Amygdala (tissue), 56 donors: ENCODE measurements at places on chromosomes 11 and 22.

- DNase-seq = no peak
These were observed 22.3 kb downstream of the UPB1 start for GRCh38 chr22:24517446-24517845.

DNA sequence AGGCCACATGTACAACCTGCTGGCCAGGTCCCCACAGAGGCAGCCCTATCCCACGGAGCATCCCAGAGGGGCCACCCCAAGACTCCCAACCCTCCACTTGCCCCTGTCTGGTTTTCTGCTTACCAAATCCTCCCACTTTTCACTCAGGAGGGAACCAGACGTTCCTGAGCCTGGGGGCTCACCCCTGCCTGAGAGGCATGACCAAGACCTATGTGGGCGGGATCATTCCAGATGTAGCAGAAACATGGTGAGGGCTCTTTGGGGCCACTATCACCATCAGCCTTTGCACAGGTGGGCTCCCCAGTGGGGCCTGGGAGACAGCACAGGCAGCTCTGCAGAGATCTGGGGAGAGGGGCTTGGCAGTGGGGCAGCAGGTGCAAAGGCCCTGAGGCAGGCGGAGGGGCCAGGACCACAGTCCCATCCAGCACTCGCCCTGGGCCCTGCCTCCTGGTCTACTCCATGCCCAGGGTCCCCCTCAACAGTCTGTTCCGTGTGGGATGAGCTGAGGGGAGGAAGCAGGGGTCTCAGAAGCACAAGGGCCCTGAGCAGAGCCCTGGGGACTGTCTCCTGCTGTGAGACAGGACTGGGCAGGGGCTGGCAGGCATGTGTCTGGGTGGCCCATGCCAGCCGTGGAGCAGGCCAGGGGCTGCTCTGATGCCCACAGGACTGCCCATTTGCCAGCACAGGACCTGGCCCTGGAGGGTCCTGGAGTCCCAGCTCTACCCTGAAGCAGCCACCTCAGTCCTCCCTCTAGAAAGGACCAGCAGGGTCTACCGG is 9.4 kb downstream of the PIM3 start:
- DNase-seq = no peak

- DNase-seq = no peak
These were observed 848 bp downstream of the HEPN1 start for GRCh38 chr11:124919898-124920297.

DNA sequence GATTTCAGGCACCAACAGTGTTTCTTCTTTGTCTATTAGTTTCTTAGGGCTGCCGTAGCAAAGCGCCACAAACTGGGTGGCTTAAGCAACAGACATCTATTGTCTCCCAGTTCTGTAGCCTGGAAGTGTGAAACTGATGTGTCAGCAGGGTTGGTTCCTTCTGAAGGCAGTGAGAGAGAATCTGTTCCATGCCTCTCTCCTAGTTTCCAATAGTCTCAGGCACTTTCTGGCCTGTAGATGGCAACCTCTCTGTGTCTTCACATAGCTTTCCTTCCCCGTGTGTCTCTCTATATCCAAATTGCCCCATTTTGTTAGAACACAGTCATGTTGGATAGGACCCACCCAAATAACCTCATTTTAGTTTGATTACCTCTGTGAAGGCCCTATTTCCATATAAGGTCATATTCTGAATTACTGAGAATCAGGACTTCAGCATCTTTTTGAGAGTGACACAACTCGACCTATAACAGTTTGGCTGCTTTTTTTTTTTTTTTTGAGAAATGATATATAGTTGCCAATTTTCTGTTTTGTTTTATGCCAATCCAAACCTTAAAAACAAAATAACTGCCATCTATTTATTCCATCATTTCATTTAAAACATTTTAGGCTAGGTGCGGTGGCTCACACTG is 108.2 kb downstream of the SLC36A4 start:
- DNase-seq = no peak

DNA sequence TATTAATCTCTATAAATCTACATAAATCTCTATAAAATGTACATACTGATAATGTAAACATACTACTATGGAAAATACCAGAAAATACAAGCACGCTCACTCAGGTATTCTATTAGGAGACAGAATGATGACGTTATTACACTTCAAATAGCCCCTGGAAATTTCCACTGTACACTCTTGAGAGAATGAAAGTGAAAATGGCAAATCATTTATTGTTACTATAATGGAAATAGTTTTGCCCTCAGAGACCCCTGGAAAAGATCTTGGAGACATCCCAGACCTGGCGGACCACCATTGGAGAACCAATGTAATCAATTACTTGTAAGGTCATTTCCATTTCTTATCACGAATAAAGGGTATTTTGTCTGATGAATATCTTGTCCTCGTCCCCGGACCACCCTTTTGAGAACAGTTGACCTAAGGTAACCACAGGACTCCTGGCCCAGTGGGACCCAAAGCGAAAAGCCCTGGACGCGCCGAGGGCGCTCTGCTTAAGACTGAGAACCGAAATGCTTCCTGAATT is 509 bp upstream of the PRRG4 start:
- DNase-seq = no peak

DNA sequence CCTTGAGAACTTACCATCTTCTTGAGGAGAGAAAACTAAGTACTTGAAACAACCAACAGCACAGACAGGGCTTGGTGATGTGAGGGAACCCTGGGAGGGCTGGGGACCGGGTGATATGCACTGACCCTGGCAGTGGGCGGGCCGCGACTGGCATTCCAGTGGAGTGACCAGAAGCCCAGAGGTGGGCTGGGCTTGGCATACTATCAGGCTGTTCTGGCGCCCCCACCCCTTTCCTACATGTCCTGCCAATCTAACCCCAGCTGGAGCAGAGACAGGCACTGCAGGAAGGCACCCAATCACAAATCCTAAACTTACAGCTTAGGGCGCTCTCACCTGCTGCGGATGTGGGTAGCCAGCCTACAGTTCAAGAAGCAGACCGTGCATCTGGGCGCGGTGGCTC is 54.0 kb upstream of the GCAT start:
- DNase-seq = no peak

DNA sequence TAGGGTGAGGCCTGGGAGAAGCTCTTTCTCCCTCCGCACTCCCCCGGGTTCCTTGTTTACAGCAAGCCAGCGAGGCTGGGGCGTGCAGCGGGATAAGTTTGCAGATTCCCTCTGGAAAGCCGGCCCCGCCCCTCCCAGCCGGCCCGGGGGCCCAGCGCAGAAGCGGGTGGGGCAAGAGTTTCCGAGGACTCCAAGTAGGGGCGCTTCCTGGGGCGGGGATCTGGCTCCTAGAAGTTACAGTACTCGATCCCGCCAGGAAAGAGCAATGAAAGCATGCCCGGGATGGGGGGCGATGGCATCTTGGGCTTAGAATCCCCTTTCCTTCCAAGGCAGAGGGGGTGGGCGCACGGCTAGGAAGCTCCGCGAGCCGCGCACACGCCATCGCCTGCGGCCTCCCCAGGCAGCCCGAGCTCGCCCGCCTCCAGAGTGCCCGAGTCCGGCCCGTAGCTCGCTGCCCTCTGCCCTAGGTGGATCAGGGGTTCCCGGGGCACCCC is 385 bp downstream of the TST start:
- DNase-seq = peak; percentile 13

GRCh38 chr11:122422682-122423081 is 232.8 kb upstream of the UBASH3B start:
- DNase-seq = no peak

GRCh38 chr22:22507743-22508273 is 734 bp downstream of the ZNF280B start:
- DNase-seq = no peak

- DNase-seq = no peak
These were observed 15.4 kb downstream of the CARD10 start for GRCh38 chr22:37503850-37504249.

DNA sequence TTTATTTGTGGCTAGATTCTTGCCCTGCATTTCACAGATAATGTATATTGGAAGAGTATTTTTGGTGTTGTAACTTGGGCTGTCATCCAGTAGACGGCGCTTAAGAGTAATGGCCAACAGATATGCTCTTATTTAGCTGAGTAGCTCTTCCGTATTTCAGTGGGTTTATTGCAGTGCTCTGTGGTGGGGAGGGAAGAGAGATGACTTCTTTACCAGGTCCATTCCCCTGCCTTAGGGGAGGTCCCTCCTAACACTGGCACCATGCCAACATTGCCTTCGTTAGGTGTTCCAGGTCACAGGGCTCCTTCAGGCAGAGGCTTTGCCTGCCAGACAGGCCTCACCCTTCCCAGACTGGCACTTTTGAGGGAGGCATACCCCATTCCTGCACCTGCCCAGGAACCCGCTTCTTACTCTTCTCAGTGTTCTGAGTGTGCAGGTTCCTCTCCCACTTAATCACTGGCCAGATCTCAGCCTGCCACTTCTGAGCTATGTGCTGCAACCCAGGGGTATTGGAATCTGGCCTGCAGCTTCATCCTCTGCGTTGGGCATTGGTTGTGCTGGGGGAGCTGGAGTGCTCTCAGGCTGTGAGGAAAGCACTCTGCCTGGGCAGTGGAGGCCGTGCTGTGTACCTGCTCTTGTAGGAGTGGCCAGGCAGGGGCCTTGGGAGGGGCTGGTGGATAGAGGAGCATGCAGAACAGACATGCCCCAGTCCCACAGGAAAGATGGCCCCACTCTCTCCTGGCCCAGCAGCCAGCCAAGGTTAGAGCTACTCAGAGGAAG is 29.4 kb upstream of the SLN start:
- no peak for DNase-seq

- DNase-seq = no peak
These were observed at the start of gene OR51I2 for GRCh38 chr11:5449023-5449422. Gene OR51I2 (plus strand): TSS chr11:5449323. CDS start chr11:5453489, 4,166 bp downstream.

GRCh38 chr11:109946322-109946846 is 146.8 kb upstream of the ZC3H12C start:
- DNase-seq = peak; percentile 49

GRCh38 chr11:66981976-66982578 is 7.0 kb downstream of the C11orf86 start:
- DNase-seq = peak; percentile 8

GRCh38 chr22:41343717-41344116 is 38.0 kb upstream of the TEF start:
- DNase-seq = no peak

DNA sequence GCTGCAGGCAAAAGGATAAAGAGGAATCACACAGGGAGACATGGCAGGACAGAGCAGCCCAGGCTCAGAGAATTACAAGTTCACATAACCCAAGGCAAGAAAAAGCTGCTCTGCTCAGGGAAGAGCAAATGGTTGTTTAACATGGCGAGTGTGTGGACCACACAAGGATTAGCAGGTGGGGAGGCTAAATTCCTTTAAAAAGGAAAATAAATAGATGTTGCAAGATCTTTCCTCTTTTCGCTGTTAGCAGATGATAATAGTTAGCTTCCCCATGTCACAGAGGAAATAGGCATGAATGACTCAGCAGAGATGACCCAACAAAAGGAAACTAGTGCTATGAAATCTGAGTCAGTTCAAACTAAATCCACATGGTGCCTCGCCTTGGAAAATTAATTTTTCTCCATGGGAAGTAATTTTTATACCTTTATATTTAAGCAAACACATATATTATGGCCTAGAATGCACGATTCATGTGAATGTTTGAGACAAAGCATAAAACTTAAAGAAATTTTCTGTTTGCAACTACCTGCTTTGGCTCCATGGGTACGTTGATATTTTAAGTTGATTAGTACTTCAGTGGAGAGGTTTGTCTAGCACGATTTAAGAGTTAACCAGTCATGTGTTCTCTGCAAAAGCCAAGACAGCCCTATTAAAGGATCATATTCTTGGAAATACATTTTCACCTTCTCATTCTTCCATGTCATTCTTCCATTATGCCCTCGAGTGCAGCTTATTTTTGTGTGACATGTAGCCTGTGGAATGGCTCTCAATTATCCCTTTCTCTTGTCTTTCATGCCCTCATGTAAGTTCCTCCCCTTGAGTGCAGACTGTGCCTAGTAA is 38.5 kb upstream of the FJX1 start:
- no peak for DNase-seq

DNA sequence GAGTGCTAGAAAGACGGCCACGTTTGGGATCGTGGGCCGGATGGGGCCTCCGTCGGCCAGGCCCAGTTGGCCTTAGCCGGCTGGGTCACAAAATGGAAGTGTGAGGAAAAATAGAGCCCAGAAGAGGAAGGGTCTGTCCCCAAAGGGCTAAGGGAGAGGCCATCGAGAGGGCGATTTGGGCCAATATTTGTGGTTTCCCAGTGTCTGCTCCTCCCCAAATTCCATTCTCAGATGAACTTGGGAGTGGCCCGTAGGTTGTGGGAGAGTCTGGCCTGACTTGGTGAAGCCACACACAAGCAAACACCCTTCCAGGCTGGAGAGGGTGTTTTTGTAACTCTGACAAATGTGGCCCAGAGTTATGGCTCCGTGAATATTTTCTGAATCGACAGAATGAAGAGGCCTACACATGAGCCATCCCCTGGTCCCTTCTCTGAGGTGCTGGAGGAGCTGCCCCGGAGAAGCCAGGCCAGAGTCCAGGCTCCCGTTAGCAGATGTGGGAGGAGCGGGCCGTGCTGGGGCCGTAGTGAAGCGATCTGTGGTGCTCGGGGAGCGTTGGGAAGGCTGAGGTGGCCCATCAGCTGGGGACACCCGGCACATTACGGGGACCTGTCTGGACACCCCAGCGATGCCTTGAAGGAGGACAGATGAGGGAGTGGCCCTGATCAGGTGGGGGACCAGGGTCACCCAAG is 73.5 kb upstream of the PPARA start:
- DNase-seq = no peak

DNA sequence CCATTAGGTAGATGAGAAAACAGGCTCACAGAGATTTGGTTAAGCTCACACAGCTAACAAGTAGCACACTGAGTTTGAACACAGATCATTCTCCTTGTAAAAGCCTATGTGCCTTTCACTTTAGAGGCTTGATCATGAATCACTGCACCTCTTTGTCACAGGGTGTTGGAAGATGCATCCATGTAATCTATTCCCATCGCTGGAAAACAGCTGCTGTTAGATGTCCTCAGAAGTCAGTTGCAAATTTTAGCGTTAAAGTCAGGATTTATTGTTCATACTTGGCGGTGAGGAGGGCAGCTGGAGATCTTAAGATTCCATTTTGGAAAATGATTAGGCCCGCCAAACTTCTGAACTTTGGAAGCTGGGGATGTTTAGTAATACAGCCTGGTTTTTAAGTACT is 2.6 kb downstream of the CNTF start:
- no peak for DNase-seq

DNA sequence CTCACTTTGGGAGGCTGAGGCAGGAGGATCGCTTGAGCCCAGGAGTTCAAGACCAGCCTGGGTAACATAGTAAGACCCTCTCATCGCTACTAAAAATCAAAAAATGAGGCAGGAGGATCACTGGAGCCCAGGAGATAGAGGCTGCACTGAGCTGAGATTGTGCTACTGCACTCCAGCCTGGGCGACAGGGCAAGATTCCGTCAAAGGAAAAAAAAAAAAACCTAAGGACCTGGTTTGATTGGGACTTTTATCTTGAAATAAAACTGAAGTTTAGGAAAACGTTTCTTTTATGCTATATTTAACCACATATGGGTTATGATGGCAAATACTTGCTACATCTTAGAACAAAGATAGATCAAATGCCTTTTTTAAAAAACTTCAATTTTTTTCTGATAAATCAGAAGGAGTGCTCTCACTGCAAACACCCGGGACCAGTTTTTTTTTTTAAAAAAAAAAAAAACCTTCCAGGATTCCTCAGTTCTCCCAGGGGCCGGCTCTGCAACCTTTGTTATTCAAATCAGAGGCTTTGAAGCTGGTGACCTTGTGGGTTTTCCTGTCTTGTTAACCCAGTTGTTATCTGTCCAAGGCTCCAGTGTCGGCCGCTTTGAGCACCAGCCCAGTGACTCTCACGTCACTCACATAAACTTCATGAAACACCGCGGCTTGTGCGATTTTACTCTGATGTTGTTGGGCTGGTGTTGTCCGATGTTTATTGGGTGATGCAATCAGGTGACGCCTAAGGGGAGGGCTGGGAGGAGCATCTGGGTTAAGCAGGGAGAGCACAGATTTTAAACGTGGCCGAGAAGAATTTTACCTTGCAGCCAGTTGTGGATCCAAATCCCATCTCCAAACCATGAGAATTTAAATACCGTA is 24.7 kb upstream of the SLC22A12 start:
- DNase-seq = peak; percentile 18
